ENCODE measurements at places on chromosomes 5 and 9.

DNA sequence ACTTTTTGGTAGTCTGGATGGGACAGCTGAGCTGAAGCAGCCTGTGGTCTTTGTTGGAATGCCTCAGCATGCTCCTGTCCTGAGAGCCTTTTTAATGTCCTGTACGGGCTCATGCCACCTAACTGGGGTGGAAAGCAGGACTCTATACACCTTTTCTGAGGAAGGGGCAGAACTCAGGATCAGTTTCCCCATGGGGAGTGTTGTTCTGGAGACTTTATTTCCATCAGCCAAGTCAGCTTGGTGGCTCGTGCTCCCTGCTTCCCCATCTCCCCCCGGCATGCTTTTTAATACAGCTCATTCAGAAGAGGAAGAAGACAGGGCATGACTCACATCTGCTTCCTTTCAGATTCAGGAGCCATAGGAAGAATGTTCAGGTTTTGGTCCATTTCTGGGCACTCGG, 5.1 kb upstream of the SEPTIN8 start:
- DNase-seq: no peak

- DNase-seq: no peak
Measured at GRCh38 chr9:7340451-7340850, 459.1 kb downstream of the DMAC1 start.

DNA sequence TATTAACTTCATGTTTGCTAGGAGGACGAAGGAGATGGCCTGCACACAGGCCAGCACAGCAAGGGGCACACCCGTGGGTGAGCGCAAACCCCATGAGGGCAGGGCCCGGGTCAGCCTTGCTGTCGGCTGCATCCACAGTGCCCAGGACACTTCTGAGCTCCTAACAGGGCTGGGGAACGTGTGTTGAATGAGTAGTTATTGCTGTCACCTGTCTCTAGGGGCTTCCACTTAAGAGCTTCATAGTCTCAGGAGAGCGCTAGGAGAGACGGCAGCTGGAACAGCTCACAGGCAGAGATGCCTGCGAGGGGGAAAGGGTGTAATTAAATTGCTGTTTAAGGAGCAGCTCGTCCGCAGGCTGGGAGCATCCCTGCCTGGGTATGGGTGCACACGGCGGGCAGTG, 91.4 kb upstream of the NEURL1B start:
- DNase-seq: no peak

DNA sequence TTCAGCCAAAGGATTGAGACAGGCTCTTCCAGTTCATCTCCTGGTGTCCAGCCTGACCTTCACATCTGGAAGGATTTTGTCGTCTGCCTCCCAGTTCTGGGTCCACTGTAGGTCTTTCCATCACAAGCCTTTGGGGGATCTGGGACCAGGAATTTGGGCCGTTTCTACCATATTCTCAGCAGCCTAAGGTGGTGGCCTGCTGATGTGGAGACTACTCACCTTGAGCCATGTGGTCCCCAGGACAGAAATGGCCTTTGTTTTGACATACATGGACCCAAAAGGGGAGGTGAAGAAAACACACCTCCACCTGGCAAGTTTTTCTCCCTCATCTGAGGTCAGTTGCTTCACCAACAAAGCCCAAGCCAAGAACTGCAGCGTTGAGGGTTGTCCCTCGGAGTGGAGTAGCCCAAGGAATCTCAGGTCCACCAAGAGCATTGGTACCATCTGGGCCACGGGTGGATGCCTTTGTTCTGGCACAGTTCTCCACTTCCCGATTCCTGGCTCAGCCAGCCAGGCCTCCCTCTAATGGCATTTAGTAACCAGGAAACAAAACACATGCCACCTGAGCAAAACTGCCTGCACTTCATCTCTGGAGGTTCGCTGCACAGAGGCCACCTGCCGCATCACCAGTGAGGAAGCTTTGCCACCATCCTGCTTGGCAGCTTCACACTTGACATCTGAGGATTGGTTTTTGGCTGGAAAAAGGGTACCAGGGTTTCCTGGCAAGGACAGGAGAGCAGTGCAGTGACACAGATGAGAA, 24.7 kb downstream of the AMBP start:
- no peak for DNase-seq

DNA sequence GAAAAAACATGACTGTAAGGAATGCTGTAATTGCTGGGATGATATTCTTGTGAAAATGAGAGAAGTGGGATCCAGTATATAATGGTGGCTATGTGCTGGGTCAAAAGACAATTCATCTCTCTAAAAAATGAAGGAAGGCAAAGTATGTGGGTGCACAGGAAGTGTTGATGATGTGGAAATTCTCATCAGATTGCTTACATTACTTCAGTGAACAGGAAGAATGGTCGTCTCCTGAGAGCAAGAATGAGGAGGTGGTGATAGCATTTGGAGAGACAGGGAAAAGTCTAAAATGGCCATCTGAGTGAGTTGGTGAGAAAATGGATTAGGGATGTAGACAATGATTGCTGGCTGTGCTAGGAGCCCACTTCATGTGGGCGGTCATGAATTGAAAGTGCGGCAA, 253.5 kb upstream of the NREP start:
- no peak for DNase-seq

- DNase-seq: no peak
Measured at GRCh38 chr9:133794016-133794760, 56.0 kb upstream of the SARDH start.
